ENCODE measurements at places on chromosomes 12 and 14.

DNA sequence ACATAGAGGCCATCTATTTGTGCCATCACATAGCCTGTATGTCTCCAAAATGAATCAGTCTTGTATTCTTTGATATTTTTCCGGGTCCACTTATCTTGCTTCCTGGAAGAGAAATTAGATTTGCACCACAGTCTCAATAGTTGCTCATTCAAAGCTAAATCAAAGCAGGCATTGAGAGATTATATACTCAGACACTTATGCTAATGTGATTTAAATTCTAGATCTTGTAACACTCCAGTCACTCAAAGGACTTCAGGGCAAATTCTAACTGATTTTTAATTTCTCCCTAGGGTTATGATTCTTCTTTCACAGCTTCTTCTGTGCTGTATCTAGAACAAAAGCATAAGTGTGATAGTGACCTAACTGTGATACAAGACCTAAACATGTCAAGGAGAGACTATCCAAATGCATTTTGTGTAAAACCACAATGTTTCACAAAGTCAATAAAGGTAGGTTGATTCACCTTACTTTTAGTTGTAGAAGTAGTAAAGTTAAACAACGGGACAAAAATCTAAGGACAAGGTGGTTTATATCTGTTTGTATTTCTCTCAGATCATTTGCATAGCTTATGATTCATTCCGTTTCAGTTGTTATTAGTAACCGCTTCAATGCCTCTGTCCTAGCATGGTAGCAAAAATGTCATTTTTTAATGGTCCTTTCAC is 26.8 kb downstream of the PLBD1 start:
- no peak for DNase-seq

GRCh38 chr12:116390401-116391335 is 113.2 kb upstream of the MED13L start:
- DNase-seq, result no peak

- DNase-seq, result no peak
These were observed 719 bp downstream of the KRT80 start for GRCh38 chr12:52190860-52191729.

DNA sequence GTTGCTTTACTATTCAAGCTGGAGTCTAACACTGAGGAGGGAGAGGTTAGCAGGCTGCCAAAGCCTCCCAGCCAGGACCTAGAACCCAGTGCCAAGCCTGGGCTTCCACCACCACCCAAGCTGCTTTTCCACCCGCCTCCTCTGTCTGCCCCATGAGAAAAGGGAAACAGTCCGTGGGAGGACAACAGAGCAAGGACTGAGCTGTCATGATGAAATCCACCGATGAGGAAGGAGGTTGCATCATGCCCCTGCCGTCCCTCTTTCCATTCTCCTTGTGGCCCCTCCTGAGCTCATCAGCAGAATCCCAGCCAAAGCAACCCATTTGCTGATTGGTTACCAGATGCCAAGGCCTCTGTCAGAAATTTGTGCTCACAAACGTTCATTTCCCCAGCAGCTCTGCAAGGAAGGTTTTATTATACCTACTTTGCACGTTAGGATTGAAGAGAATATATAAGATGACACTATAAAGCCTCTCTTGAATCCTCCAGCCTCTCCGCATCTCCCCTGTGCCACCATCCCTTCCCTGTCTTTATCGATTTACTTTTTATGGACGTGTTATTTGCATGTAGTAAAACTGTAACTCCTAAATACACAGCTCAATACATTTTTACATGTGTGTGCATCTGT is 6.3 kb upstream of the SERPINA1 start:
- no peak for DNase-seq

GRCh38 chr14:21343035-21343794 is 40.6 kb downstream of the SUPT16H start:
- no peak for DNase-seq

- DNase-seq, result no peak
These were observed 72.9 kb downstream of the BMP4 start for GRCh38 chr14:53883739-53884138.
